ENCODE measurements at places on chromosomes 4 and X.

- no peak for DNase-seq
Measured at GRCh38 chrX:81168391-81168790, 33.3 kb downstream of the HMGN5 start.

- DNase-seq: no peak
Measured at GRCh38 chr4:143184217-143184502, 557 bp upstream of the USP38 start.

DNA sequence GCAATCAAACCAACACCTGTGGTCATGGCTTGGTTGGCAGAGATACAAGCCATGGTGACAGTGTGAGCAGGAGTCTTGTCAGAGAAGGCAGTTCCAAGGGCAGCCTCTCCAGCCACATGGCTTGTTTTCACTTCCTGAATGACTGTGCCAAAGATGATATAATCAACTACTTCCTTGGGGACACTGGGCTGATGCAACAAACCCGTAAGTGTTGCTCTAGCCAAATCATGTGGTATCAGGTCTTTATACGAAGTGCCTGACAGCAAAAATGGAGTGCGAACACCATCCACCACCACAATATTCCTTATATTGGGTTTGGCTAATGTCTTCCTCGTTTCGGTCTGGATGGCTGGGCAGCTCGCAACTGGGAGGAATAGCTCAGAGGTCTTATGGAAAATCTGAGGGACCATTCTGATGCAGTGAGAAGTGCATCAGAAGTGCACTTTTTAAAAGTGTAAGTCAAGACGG lies 922.0 kb downstream of the NLGN4X start:
- no peak for DNase-seq

- no peak for DNase-seq
Measured at GRCh38 chr4:41217020-41217333, 2.6 kb upstream of the APBB2 start.

- DNase-seq: peak; percentile 83
Measured at GRCh38 chr4:94798808-94799207, 41.1 kb downstream of the BMPR1B start.

DNA sequence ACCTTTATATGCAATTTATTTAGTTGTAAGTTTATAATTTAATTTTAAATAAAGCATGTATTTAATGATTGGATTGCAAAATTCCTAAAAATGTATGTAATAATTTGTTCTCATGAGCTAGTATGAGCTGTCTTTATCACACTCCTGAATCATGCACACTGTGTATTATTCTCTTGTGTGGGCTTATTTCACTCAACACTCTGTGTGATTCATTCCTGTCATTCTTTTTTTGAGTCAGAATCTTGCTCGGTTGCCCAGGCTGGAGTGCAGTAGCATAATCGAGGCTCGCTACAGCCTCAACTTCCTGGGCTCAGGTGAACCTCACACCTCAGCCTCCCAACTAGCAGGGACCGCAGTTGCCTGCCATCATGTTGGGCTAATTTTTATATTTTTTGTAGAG lies 123.1 kb upstream of the SLC34A2 start:
- no peak for DNase-seq

- DNase-seq: no peak
Measured at GRCh38 chr4:186134257-186134656, 29.8 kb downstream of the FAM149A start.

DNA sequence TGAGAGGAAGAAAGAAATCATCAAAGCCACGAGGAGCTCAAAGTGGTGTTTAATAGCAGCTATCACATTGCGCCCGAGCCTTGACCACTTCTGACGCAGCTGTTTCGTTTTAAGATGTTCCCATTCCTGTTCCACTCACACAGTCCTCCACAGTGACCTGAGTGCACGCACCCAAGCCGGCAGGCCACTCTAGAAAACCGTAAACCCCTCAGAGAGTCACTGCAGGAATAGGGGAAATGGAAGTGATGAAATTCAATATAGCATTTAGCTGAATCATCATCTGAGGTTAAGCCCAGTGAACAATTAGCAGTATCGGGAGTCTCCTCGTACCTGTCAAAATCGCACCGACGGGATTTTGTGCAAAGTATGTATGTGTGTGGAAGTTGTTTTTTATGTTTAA lies 17.9 kb upstream of the HAND2 start:
- no peak for DNase-seq

DNA sequence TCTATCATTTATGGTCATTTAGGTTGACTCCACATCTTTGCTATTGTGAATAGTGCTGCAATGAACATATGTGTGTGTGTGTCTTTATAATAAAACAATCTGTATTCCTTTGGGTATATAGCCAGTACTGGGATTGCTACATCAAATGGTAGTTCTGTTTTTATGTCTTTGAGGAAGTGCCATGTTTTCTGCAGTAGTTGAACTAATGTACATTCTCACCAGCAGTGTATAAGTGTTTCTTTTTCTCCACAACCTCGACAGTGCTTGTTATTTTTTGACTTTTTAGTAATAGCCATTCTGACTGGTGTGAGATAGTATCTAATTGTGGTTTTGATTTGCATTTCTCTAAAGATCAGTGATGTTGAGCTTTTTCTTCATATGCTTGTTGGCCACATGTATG lies 80.5 kb downstream of the ARHGAP6 start:
- DNase-seq: no peak

DNA sequence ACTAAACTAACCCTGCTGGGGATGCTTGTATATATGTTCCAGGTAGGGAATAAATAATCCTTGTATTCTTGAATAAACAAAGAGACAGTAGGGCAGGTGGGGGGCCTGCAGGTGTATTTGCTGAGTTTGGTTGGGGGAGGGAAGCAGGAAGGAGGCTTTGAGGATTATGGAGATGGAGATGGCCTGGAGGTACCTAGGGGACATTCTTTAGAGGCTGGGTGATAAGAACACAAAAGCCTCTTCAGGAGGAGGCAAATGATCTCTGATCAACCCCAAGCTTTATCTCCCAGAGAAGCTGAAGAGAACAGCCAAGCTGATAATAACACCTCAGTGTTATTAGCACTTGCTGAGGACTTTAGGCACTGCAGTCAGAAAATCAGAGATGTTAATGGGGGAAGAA lies 187.7 kb downstream of the MGST2 start:
- no peak for DNase-seq

GRCh38 chrX:23386726-23387125 lies 52.1 kb downstream of the PTCHD1 start:
- no peak for DNase-seq

- peak; percentile 3 for DNase-seq
Measured at GRCh38 chr4:176189891-176190795, 5.2 kb downstream of the SPATA4 start.

DNA sequence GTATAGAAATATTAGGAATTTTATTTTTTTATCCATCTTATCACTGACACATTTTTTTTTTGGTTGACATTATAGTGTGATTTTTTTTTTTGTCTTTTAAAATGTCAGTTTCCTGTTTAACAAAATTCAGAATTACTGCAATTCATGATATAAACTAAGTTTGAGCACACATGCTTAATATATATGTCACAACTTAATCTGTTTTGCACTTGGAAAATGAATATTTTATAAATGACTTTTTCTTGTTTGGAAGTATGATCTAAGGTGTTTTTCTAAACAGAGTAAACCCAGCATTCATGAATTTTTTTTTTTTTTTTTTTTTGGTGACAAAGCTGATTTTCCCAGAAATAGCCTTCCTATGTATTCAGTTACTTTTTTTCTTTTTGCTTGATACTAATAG lies 2.4 kb downstream of the SMARCA5 start:
- no peak for DNase-seq

GRCh38 chr4:150242820-150243458 lies 164.7 kb downstream of the DCLK2 start:
- peak; percentile 55 for DNase-seq

GRCh38 chr4:153365003-153365402 lies 20.5 kb downstream of the MND1 start:
- no peak for DNase-seq

DNA sequence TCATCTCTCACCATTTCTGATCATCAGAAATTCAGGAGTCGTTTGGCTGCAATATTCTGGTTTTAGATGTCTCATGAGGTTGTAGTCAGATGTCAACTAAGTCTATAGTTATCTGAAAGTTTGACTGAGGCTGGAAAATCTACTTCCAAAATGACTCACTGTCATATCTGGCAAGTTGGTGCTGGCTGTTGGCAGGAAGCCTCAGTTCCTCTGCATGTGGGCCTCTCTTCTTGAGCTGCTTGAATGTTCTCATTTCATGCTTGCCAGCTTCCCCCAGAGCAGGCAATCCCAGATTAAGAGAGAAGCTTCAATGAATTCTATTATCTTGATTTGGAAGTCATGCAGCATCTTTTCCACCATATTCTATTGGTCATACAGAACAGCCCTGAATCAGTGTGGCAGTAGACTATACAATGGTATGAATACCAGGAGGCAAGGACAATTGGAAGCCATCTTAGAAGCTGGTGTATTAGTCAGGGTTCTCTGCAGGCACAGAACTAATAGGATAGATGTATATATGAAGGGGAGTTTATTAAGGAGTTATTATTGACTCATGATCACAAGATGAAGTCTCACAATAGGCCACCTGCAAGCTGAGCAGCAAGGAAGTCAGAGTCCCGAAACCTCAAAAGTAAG lies 46.8 kb upstream of the ELF2 start:
- DNase-seq: peak; percentile 75

GRCh38 chr4:38715050-38715449 lies 51.1 kb downstream of the KLF3 start:
- DNase-seq: no peak

DNA sequence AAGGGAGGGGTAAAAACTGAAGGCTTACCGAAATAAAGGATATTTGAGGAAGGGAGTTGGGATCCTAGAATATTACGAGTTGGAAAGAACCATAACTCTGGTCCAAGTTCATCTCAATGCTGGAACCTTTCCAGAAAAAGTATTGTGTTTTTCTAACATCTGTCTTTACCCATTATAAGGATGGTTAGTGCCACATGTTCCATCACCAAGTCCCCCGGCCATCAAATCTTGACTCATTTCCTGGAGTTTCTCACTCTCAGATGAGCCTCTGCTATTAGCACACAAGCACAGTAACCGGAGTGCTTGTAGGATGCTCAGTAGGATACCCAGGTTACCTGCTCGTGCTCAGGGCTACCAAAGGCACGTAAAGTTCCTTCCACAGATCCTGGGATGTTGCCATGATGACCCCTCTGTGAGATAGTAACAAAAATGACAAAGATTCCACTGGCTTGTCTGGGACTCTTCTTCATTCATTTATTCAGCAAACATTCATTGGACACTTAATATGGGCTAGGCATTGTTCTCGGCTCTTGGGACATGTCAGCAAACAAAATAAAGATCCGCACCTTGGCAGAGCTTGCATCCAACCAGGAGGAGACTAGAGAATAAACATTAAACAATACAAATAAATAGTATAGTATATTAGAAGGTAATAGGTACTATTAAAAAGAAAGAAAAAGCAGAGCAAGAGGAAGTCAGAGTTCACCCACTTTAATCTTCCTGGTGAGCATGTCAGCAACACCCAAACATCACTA lies 36.3 kb downstream of the PKD2 start:
- no peak for DNase-seq

- peak; percentile 89 for DNase-seq
Measured at GRCh38 chrX:153381684-153382532, 19.2 kb downstream of the PNMA6E start.

GRCh38 chr4:15568821-15569220 lies 86.3 kb downstream of the FBXL5 start:
- peak; percentile 19 for DNase-seq

- no peak for DNase-seq
Measured at GRCh38 chr4:48022192-48022799, 5.7 kb downstream of the NIPAL1 start.

DNA sequence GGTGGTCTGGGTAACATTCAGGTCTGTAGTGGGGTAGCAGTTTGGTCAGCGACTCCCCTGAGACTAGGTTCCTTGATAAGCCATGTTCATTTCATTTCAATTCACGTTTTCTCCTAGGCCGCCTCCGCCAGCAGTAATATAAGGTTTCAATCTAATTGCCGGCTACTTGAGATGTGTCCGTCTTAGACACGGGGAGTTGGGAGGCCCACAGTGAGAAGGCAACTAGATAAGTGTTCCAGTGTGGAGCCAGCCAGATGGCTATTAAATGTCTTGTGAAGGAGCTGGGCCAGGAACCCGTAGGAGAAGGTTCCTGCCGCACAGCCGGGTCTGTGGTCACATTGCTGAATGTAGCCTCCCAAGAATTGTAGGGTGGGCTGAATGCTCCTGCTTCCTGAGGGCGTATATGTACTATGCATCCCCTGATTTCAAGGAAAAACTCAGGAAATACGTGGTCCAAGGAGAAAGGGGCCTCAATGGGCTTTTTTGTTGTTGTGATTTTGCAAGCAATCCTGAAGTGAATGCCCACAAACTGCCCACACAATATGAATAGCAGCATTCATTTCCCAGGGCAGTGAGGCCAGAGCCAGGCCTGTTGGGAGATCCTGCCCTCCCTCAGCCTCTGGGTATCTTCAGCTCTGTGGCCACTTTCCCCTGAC lies 220.6 kb upstream of the RPL34 start:
- no peak for DNase-seq

- no peak for DNase-seq
Measured at GRCh38 chr4:15935504-15936402, 2.8 kb downstream of the FGFBP1 start.

DNA sequence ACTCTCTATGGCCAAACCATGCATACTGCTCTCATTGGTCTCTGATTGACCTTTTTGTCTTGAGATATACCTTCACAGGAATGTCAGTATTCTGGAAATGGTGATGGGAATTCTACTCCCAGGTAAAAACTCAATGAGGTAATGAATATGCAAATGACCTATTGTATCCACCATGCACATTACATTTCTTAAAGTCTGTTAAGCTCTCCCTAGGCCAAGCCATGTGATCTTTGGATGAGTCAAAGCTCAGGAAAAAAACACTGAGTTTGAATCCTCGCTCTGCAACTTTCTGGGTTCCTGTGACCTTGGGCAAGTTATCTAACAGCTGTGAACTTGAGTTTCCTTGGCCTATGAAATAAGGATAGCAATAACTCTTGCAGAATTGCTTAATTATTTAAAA lies 175.4 kb downstream of the PPP1R2C start:
- no peak for DNase-seq

GRCh38 chr4:183773790-183774189 lies 114.7 kb downstream of the TRAPPC11 start:
- DNase-seq: no peak

GRCh38 chr4:11615601-11616000 lies 186.9 kb upstream of the HS3ST1 start:
- DNase-seq: no peak

DNA sequence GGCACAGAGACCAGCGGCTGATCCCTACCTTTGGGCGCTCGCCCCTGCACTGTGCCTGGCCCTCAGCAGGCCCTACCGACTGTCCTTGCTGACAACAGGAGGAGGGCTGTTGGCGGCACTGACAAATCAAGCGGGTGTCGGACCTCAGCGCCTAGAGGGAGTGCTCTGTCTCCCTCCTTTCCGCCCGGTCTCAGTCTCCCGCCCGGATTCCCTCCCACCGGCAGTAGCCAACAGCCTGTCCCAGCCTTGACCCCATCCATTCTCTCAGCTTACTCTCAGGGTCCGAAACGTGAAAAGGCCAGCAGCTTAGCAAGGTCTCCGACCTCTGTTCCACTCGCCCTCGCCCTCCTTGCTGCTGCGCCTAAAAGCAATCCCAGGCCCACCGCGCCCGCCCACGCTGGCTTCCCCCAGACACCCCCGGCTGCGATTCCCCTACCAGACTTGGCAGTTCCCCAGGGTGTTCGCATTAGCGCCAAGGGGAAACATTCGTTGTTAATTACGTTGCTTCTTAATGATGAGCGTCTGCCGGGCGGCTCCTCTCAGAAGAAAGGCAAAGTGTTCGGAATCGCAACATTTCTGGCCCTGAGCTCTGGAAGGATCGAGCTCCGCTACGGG lies 96.2 kb downstream of the SOWAHB start:
- DNase-seq: peak; percentile 32
